ENCODE measurements at places on chromosomes 4 and X.

GRCh38 chr4:93092765-93093164 is 735.8 kb upstream of the ATOH1 start:
- DNase-seq, result no peak

GRCh38 chr4:73859614-73860088 is 6.6 kb downstream of the PF4V1 start:
- DNase-seq, result no peak

GRCh38 chrX:148382983-148383382 is 117.4 kb upstream of the AFF2 start:
- DNase-seq, result no peak

- no peak for DNase-seq
Observed at GRCh38 chrX:112120721-112121120, 38.1 kb upstream of the TRPC5 start.

DNA sequence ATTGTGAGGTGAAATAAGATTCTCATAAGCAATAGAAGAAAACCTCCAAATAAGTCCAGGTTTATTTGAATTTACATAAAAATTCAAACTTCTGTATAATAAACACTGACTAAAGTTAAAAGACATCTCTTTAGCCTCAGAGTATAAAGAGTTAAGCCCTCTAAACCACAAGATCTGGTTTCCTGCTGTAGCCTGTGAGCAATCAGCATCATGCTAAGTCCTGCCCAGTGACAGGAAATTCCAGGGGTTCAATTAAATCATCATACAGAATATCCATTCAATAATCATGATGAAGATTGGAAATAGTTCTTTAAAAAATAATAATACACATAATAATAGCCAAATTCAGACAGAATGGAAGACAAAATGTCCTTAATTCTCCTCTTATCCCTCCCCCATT is 139.2 kb upstream of the DGKK start:
- DNase-seq, result no peak

- no peak for DNase-seq
Observed at GRCh38 chr4:126701756-126702155, 931.0 kb upstream of the INTU start.

DNA sequence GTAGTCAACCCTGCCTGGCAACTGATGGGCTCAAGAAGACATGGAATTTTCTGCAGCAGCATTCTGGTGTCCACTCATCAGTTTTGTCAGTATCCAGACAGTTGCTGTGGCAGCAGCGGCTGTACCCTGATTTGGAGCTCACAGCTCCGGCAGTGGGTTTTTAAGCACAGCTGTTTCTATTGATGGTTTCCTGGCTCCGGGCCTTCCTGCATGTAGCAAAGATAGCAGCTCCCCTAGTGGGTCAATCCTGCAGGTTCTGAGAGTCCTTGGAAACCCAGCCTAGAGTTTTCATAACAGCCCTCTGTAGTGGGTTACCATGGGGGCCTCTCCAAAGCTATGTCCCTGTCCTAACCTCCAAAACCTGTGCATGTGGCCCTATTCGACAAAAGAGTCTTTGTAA is 84.0 kb upstream of the ATP6AP2 start:
- no peak for DNase-seq

DNA sequence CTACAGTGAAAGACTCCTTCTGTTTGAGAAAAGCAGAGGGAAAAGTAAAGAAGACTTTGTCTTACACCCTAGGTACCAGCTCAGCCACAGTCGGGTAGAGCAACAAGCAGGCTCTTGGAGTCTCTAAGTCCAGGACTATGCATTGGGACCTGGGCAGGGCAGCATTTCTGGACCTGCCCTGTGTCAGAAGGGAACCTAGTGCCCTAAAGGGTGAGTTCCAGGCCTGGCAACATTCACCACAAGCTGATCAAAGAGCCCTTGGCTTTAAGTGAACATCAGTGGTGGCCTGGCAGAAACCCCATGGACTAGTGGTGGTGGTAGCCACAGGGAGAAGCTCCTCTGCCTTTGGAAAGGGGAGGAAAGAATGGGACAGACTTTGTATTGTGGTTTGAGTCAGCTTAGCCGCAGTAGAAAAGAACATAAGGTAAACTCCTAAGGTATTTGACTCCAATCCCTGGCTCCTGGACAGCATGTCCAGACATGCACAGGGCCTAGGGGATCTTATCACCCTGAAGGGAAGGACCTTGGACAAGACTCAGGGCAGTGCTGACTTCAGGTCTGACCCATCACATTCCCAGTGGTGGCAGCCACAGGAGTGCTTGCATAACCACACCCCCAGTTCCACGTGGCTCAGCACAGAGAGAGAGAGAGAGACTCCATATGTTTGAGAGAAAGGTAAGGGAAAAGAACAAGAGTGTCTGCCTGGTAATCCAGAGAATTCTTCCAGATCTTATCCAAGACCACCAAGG is 32.6 kb downstream of the CCDC158 start:
- no peak for DNase-seq

GRCh38 chr4:77336411-77337142 is 179.6 kb downstream of the CCNG2 start:
- no peak for DNase-seq

- no peak for DNase-seq
Observed at GRCh38 chrX:73448379-73448778, 1.5 kb downstream of the CDX4 start.

GRCh38 chr4:111214371-111214770 is 591.5 kb upstream of the PITX2 start:
- DNase-seq, result no peak

DNA sequence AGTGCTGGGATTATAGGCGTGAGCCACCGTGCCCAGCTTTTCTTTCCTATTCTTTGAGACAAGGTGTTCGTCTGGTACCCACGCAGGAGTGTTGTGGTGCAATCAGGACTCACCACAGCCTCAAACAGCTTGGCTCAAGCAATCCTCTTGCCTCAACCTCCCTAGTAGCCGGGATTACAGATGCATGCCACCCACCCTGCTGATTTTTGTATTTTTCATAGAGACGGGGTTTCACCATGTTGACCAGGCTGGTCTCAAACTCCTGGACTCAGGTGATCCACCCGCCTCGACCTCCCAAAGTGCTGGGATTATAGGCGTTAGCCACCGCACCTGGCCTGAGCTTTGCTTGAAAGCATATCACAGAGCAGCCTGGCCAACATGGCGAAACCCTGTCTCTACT is 1.5 kb upstream of the CRLF2 start:
- no peak for DNase-seq

DNA sequence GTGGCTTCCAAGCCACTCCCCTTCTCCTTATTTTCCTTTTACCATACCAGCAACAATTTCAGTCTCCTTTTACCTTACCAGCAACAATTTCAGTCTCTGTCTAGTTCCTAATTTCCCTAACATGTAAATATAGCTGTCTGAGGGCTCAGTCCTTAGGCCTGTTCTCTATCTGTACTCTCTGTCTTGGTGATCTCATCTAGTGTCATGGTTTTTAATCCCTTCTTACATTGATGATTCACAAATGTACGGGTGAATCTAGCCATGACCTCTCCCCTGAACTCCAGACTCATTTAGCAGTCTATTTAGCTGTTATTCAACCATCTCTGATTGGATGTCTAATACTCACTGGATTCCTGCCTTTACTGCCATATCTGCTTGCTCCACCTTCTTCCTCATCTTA is 7.2 kb downstream of the IL15 start:
- no peak for DNase-seq

DNA sequence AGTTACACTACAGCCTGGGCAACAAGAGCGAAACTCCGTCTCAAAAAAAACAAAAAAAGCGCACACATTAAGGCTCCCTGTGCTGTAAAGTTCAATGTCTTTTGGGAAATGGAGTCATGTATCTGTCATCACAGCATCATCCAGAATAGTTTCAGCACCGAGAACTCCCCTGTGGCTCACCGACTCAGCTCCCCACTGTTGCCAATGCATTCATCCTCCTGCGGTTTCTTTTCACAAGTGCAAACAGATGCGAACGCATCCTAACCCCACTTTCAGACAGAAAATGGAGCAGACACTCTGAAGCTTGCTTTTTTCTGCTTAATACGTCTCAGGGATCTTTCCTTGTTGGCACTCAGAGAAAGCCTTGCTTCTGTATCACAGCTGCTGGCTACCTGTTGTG is 13.8 kb upstream of the SH3TC1 start:
- DNase-seq, result no peak

DNA sequence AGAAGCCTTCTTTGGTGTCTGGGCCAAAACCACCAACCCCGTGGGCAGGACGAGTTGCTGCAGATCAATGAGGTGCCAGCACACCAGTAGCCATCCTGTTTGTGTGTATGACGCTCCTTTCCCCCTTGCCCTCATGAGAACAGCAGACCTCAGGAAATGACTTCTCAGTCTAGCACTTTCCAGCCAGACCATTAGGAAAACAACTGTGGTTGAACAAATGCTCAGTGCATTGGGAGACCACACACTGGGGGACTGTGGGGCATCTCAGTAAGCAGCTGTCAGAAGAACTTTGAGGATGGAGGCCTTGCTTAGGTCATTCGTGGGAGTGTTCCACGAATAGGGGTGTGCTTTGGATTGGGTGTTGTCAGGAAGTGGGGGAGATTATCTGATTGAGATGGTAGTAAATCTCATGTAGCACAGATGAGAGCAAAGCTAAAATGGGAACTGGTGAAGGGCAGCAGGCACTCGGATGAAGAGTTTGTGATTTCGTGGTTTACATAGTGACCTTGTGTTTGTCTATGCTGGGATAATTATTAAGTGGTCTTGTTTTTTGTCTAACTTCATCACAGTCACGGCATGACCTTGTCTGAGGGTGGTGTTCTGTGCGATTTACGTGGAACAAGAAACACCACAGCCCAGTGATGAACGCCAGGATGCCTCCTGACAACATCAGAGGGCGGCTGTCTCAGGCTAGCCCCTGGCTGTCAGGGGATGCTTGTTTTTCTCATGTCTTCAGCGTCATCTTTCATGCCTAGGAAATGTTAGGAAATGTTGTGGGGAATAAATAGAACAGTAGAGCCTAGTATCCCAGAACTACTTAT is 70.1 kb downstream of the USP46 start:
- DNase-seq, result no peak

DNA sequence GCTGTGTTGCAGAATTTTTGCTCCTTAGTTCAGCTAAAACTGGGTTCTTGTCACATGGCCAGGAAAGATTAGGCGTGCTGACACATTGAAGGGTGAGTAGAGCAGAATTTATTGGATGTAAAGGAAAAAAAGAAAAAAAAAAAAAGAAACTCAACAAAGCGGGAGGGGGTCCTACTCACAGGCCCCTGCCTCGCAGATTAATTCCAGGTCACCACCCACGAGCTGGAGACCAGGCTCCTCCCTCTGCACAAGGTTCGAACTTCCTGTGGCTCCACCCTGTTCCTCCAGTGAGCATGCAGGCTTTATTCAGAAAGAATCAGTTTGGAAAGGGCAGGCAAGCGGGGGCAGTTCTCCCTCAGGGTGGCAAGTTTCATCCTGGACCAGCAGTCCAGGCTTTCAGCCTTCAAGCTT is 17.1 kb downstream of the MGST2 start:
- no peak for DNase-seq

DNA sequence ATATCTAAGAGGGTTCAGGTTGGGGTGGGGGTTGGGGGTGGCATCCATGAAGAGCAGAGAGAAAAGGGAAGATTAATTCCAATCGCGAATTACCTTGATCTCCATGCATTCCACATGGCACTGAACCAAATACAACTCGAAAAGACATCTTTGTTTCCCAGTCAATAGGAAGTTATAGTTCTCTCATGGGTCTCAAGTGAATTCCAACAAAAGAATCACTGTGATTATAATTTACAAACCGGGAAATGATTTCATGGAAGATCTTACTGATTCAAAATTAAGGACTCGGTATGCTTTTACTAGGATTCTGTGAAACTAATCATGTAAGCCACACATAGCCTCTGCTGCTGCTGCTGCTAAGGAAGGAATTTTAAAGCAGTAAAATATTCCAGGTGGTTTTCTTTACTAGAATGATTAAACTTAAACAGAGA is 26.6 kb upstream of the AMELX start:
- no peak for DNase-seq

DNA sequence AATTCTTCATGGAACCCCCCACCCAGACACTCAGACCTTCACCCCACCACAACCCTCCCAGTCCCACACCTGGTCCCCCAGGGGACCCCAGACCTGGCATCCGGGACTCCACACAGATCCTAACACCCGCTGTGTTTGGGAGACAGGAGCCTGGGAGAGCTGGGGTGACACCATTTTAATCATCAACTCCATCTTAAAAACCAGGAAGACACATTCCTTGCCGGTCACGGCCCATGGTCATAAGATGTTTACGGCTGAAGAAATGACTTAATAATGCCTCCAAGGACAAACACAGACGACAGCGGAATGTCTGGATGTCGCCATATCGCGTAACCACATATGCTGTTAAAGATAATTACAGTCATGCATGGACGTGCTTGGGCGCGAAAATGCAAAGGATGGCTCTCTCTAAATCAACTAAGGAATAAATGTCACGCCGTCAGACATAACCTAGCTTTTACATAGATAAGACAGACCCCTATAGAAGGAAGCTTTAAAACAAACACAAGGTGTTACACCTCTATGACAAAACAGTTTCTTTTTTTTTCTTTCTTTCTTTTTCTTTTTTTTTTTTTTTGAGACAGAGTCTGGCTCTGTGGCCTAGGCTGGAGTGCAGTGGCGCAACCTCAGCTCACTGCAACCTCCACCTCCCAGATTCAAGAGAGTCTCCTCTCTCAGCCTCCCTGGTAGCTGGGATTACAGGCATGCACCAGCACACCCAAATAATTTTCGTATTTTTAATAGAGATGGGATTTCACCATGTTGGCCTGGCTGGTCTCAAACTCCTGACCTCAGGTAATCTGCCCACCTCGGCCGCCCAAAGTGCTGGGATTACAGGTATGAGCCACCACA is 2.1 kb upstream of the DHRSX start:
- no peak for DNase-seq

- DNase-seq, result no peak
Observed at GRCh38 chr4:158811216-158811540, 42.4 kb downstream of the FNIP2 start.

- no peak for DNase-seq
Observed at GRCh38 chr4:41865981-41866798, 69.0 kb upstream of the TMEM33 start.

DNA sequence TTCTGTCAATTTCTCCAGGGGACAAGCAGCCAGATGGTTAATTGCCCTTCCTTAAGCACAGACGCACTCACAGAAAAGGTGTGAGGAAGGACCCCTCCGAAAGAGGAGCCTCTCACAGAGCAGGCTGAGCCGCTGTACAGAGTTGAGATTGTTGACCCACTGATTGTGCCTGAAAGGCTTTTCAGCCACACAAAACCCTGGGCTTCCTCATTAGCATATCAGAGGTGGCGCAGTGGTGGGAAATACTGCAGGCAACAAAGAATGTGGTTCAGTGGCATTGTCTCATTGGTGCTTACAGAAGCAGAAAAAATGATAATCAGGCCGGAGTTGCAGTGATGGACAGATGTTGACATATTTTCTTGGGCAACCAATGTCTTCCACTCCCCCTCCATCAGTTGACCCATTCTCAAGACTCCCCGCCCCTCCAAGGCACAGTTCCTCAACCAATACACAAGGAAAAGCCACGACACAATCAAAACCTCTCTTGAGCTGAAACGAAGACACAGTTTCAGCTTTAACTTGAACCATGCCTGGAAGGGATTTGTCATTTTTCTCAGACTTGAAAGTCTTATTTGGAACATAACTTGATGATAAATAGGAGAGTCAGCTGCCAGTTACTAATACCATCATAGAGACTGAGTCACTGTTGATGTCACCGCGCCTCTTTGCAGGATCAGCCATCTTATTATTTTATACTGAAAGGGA is 53.1 kb downstream of the ATXN3L start:
- no peak for DNase-seq

- DNase-seq, result no peak
Observed at GRCh38 chrX:126137899-126138298, 28.2 kb downstream of the DCAF12L2 start.
